ENCODE measurements at places on chromosomes 7 and 10.

DNA sequence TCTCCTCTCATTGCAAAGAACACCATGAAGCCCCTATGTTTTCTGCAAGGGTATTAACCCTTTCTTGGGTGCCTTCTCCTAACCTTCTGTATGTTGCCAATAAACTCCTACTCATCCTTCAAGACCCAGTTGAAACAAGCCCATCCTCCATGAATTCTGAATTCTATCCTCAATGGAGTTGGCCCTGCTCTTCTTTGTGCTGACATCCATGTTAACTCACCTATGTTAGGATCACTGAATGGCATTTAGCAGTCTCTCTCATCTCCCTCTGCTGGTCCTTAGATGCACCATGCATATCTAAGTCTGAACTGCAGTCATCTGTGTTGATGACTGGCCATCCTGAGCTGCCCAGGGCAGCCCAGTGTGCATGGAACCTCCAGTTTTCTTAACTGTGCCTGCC is 129.8 kb downstream of the BUB3 start:
- DNase-seq: no peak

DNA sequence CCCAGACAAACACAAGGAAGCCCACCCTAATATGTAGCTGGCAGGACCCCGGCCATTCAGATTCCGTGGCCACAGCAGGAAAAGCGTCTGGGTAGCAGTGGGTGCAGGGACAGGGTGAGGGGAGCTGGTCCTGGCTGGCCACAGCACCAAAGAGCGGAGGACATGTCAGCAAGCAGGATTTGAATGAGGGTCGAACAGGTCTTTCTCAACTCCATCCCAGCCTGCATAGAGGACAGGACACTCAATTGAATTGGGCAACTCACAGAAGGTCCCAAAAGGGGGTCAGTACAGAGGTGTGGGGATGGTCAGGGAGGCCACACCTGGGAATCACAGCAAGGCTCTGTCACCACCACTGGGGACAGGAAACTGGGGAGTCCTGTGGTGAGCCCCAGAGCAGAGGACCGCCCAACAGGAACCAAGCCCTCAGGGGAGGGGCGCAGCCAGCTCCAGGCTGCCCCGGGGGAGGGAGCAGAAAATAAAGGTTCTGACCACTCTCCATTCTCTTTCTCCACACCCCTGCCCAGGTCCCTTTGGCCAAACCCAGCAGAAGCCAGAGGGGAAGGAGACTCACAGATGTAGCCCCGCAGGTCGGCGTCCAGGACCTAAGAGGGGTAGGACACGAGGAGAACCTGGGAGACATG is 108.7 kb upstream of the PPP2R2D start:
- no peak for DNase-seq

- peak; percentile 60 for DNase-seq
Measured at GRCh38 chr7:45021604-45022296, 21.7 kb downstream of the CCM2 start.

- no peak for DNase-seq
Measured at GRCh38 chr10:84415539-84416244, 87.3 kb downstream of the CCSER2 start.

- DNase-seq: no peak
Measured at GRCh38 chr7:94980418-94981142, 73.2 kb downstream of the PPP1R9A start.

GRCh38 chr10:4013651-4014121 is 228.7 kb upstream of the KLF6 start:
- no peak for DNase-seq

GRCh38 chr10:28938745-28939144 is 261.4 kb downstream of the BAMBI start:
- no peak for DNase-seq

DNA sequence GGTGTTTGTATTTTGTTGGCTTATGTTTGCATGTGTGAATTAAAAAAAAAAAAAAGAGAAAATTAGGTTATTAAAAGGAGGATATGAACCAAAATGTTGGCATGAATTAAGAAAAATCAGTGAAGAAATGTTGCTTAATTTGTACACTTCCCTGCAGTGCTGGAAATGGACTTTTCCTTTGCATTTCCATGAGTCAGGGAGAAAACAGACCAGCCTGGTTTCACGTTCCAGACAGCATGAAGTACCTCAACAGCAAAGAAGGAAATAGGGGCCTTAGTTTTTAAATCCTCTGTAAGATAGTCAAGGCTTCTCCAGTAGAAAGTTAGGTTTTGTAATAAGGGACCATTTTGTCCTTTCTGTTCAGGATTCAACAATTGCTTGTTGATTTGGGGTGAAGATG is 159.7 kb downstream of the CELF2 start:
- DNase-seq: no peak

- no peak for DNase-seq
Measured at GRCh38 chr10:124725791-124726190, 18.4 kb downstream of the FAM53B start.

- DNase-seq: peak; percentile 4
Measured at GRCh38 chr10:102965311-102965851, 47.3 kb downstream of the CNNM2 start.

- DNase-seq: no peak
Measured at GRCh38 chr10:70884741-70885140, 3.6 kb downstream of the PCBD1 start.

DNA sequence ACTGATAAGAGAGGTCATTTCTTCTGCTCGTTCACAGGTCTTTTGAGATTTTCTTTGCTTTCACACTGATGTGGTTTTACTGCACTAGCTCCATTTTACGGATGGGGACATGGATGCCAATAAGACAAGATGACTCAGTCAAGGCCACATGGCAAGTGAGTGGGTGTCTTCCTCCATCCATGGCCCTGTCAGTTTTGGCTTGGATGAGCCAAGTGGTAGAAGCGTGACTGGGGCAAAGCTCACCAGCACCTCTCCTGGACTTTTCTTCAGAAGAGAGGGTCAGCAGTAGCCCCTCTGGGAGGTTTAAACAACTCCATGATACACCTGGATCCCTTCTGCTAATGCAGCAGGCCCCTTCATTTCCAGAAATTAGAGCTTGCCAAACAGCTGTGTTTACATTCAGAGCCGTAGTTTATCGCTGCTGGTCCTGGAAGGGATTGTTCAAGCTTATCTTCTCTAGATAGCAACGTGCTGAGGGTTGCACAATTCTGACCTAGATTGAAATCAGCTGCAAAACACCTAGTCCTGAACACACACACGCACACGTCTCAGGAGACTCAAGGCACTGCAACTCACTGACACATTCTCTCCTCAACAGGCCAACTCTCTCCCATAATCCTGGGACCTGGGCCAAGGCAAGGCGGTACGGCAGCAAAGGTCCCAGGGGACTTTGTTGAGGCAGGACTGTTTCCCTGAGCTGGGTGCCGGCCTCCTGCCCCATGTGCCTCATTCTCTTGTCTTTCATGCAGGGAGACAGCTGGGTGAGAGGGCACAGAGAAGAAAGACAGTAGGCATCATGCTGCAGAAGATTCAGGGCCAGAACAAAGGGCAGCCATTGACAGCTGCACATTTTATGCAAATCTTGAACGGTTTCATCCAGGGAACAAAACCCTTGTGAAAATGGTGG is 14.2 kb upstream of the PDCD4 start:
- DNase-seq: no peak

GRCh38 chr7:137408126-137408525 is 64.6 kb upstream of the PTN start:
- no peak for DNase-seq

GRCh38 chr10:44261296-44261695 is 123.6 kb downstream of the CXCL12 start:
- no peak for DNase-seq

GRCh38 chr10:121085367-121085766 is 234.2 kb downstream of the WDR11 start:
- no peak for DNase-seq

DNA sequence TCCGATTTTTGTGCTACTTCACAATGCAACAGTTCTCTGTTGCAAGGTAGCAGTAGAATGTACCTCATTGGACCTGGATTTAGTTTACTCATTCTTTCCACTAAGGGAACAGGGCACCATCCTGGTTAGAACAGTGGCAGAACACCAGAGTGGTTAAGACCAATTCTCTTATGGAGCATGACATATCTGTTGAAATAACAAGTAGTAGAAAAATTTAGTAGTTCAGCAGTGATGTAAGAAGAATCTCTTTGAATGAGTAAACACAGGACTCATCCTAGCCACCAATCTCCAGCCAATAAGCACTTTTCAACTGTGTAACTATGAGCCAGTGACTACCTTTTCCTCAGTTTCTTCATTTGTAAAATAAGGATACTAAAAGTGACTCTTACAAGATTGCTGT is 2.4 kb downstream of the ANKRD22 start:
- DNase-seq: no peak

- DNase-seq: no peak
Measured at GRCh38 chr7:158564663-158565035, 23.0 kb downstream of the PTPRN2 start.

DNA sequence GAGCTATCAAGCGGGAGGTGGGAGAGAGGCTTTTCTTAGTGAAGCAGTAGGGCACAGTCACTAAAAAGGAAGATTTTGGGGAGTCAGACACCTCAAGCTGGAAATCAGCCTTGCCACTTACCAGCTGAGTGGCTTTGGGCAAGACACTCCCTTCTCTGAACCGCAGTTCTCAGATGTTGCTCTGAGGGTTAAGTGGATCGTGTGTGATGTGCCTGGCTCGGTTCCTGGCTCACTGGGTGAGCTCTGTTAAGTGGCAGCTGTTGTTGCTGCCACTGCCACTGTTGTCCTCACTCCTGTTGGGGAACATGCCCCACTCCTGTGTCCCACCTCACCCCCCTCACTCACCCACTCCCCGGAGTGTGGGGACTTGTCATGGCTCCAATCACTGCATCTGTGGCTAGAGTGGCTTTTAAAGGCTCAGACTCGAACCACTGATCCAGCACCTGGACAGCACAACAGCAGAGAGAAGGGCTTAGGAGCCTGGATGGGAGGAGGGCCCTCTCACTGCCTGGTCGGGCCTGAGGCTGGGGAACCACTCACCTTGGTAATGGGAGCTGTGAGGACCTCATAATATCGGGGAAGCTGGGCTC is 20.0 kb downstream of the PYROXD2 start:
- DNase-seq: no peak

DNA sequence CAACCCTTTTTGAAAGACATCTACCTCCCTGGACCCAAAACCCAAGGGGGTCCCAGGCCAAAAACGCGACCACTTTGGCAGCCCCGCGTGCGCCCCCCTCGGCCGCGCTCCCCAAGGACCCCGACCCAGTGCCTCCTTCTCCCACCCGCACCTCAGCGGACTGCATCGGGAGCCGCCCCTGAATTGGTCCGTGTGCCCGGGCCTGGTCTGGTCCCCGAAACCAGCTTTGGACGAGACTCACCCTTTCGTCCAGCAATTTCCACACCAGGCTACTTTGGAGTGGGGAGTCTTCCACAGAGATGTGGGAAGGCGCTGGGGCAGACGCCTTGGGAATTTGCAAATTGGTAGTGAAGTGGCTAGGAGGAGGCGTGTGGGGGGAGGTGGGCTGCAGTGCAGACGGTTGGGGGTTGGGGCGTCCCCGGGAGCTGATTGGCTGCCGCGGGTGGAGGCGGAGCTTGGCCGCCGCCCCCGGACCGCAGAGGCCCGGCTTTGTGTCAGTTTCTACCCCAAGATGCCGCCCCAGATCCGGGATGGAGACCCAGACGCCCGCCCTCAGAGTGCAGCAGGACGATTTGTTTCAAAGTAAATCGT is 16.9 kb downstream of the TCAF1 start:
- no peak for DNase-seq

DNA sequence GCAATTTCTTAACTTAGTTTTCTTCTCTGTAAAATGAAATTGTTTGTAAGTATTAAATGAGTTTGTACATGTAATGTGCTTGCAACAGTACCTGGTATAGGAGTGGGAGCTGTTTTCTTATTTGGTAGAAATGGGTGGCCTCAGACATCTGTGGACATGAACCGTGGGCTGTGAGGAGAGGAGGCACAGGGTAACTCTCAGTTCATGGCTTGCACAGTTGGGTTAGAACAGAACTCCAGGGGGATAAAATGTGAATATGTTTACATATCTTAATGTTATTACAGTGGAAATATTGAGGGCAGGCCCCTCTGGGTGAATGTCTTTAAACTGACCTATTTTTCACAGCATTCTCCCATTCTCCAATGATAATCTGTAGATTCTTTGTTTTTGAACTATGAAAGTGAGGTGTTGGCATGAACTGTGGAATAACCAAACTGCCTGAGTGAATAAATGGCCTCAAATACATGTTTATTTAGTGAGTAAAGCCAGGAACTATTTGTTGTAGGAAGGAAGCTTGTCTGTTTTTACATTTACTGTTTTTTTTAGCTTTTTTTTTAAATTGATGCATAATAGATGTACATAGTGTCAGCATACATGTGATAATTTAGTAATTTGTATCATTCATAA is 2.6 kb downstream of the ABCA13 start:
- peak; percentile 16 for DNase-seq

DNA sequence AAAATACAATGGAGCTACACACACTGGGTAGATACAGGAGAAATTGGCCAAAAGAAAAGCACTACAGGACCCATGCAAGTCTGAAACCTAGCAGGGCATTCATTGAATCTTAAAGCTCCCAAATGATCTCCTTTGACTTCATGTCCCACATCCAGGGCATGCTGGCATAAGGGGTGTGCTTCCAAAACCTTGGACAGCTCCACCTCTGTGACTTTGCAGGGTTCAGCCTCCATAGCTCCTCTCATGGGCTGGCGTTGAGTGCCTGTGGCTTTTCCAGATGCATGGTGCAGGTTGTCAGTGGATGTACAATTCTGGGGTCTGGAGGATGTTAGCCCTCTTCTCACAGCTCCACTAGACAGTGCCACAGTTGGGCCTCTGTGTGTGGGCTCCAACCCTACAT is 626.3 kb upstream of the POT1 start:
- DNase-seq: no peak

DNA sequence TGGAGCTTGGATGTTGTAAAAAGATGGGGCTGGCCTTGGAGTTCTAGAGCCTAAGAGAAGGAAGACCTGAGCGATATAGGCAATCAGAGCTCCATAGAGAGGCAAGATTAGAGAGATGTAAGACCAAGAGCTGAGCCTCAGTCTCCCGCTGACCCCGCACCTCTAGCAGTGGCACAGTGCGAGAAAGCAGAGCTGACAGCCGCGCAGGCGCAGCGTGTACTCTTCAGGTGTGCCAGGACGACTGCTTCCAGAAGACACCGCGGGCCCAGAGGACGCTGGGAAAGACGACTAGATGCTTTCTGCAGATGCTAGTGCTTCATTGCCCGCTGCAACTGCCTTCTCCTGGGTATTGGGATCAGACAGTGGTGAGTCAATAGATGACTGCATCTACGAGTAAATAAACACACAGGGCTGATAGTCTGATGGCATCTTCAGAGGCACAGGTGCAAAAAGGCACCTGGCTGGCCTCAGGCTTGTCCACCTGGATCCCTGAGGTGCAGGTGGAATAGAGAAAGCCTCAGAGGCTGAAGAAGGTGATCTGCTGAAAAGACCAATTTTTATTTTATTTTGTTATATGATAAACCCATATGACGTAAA is 38.1 kb upstream of the CCDC6 start:
- DNase-seq: no peak

All from Caki2 (cell line).